ENCODE measurements at places on chromosomes 11 and 22. TPM values are rescaled to one million over a fixed set of nuclear protein-coding genes. Genes with fewer than 3 reads are reported as not detected.
A peak's percentile ranks its signal among the peaks of the same experiment; 100 is the strongest.

The ACCS gene
- 3.8 TPM for total RNA-seq

The NPTXR gene
- 2.8 TPM for total RNA-seq

The OR52N4 gene
- not detected for total RNA-seq

The POTEH gene
- total RNA-seq, result not detected

The NKAPD1 gene
- 19.4 TPM for total RNA-seq

The C11orf16 gene
- total RNA-seq, result not detected

The PHRF1 gene
- total RNA-seq, result 52.4 TPM

The MYOD1 gene
- total RNA-seq, result not detected

The TP53AIP1 gene
- 0.17 TPM for total RNA-seq

- DNase-seq, result no peak
Measured at GRCh38 chr11:44267750-44268613, 42.0 kb downstream of the ALX4 start.

DNA sequence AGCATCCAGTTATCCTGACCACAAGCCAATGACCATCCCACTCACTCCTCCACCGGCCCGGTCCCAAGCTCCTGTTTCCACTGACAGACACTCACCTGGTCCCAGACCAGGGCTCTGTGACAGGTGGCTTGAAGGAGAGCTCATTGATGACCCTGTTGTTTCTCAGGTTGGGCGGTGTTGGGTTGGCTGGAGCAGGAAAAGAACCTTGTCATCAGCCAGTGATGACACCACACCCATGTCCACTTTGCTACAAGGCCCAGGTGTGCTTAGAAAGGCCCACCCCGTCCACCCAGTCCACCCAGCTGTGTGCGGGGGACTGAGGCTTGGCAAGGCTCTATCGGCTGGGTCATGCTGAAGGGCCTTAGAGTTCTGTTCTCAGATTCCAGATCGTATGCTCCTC, 42.9 kb downstream of the GAB4 start:
- no peak for DNase-seq

DNA sequence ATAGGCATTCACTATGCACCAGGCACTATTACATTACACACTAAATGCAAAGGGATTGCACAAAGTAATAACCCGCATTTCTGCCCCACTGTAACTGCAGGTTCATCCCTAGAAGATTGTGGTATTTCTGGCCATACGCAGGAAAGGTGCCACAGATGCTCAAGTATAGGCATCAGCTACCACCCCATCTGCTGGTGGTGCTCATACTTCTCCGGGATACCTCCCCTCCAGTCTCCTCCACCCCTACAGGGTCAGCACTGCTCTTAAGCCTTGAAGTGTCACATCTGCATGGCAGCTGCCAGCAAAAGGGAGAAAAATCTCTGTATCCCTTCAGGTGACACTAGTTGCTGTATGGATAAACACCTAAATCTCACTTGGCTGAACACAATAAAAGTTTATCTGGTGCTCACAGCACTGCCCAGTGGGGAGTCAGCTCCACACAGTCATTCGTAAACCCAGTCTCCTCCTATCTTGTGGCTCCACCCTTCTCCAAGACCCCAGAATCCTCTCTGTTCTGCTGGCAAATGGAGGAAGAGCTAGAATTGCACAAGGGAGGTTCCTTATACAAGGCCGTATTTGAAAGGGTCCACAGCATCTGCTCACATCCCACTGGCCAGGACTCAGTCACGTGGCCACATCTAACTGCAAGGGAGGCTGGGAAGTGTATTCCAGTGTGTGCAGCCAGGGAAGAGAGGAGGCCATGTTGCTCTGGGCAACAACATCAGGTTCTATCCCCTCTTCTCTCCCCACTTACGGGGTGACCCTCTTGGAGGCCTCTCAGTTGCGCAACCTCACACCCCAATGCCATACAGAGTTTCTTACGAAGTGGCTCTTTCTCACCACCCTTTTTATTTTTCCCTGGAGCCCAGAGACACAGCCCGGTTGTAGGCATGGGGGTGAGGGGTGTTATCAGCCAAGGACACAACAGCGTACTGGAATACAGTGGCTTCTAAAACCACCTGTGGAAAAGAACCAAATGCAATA, 114.7 kb downstream of the BUD13 start:
- DNase-seq, result no peak

DNA sequence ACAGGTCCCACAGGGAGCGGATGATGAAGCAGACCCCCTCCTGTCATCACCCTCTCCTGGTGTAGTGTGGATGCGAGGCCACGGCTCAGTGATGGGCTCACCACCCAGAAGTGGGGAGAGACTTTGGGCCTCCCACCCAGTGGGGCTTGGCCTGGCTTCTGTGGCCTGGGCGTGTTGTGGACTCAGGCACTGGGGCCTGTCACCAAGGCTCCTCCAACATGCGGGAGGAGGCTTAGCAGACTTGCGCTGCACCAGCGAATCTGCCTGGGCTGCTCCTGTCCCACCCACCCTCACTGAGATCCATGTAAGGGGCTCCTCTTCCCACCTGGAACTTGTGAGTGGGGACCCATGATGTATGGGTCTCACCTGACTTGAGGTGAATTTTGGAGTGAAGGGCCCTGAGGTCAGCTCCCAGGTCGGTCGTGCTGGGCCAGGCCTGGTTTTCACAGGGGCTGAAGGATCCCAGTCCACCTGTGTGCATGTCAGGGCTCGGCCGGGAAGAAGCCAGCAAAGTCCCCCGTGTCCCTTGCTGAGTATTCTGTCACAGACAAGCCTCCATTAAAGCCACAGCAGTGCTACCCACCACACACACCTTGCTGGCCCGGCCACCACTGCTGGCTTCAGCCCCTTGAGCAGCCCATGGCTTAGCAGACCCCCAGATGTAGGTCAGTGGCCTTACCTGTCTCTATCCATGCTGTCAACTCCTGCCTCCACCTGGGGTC, 4.2 kb downstream of the THAP7 start:
- no peak for DNase-seq

DNA sequence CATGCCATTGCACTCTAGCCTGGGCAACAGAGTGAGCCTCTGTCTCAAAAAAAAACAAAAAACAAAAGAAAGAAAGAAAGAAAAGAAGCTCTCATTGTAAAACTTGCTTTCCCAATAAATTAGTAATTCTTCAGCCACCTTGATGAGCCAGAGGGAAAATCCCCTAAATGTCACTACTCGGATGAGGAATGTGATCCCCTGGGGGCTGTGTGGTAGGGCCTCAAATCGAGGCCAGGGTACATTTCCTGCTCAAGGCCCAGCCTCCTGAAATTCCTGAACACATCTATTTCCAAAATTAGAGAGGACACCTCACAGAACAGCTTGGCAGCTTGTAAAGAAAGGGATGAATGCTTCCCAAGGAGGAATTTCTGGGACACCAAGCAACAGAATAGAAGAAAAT, 147.1 kb upstream of the SESN3 start:
- DNase-seq, result no peak

- DNase-seq, result no peak
Measured at GRCh38 chr11:20790622-20791021, 121.2 kb downstream of the NELL1 start.

- DNase-seq, result peak; percentile 89
Measured at GRCh38 chr11:46593550-46594373, at the start of gene AMBRA1. TSS of gene AMBRA1 (minus strand) at chr11:46594023. CDS start at chr11:46548380, 45,643 bp downstream.
